Dorsolateral prefrontal cortex (tissue), 122 donors: ENCODE measurements at places on chromosomes 7 and 10.

DNA sequence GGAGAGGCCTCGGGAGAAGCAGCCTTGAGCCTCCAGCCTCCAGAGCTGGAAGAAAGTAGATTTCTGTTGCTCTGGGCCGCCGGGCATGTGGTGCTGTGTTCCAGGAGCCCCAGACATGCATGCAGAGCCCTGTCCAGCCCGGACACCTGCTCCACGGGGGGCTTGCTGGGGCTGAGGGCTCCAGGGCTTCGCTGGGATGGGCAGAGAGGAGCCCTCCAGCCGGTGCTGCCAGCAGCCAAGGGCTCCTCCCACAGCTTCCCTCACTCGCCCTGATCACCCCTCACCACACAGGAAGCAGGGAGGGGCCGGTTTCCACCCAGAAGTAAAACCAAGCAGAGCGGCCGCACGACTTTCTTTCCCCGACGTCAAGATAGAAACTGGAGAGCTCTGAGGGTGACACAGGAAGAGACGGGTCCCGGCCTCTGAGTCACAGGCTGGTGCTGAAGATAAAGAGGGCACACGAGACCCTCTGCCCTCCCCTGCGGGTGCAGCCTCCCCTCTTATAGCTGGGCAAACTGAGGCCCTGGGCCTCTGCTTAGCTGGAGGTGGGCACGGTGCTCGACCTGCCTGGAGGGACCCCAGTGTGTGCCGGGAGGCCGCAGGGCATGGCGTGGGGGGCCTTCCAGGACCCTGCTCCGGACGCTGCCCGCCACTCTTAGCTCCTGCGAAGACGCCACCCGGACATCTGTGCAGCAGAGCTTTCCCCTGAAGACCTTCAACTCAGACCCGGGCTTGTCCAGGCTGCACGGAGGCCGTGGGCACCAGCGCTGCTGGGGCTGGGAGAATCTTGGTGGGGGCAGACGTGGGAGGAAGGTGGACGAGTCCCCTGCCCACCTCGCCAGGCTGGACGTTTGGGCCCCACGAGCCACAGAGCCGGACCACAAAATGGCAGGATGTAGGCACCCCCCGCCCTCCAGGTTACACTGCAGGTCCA is 31.1 kb downstream of the ADAP1 start:
- DNase-seq = no peak

DNA sequence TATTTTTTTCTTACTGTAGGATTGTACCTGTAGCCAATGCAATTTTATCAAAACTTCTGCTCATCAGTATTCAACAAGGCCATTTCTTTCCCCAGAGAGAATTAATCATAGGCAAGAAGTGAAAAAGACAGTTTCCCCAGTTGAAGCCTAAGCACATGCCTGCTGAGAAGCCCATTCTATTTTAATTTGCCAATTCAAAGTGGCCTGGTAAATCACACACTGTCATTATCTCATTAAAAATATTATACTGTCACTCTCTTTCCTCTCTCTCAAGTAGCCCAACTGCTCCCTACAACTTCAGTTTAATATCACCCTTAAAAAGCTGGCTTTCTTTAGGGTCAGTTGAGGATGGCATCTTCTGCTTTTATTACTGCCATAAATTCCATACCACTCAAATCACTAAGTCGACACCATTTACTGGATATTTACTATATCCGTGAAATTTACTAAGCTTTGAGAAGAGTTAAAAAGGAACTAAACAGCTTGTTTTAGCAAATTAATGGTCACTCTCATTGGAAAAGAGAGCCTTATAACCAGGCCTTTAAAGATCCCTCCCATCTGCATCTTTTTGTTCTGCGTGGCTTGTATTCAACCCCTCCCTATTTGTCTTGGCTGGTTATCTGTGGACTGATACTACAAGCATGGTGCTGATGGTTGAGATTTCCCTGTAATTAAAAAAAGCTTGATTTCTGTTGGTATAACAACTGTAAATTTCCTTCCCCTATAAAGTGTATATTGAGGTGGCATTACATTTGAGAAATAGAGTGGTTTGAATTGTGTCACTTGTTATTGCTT is 30.6 kb downstream of the COL28A1 start:
- DNase-seq = no peak

DNA sequence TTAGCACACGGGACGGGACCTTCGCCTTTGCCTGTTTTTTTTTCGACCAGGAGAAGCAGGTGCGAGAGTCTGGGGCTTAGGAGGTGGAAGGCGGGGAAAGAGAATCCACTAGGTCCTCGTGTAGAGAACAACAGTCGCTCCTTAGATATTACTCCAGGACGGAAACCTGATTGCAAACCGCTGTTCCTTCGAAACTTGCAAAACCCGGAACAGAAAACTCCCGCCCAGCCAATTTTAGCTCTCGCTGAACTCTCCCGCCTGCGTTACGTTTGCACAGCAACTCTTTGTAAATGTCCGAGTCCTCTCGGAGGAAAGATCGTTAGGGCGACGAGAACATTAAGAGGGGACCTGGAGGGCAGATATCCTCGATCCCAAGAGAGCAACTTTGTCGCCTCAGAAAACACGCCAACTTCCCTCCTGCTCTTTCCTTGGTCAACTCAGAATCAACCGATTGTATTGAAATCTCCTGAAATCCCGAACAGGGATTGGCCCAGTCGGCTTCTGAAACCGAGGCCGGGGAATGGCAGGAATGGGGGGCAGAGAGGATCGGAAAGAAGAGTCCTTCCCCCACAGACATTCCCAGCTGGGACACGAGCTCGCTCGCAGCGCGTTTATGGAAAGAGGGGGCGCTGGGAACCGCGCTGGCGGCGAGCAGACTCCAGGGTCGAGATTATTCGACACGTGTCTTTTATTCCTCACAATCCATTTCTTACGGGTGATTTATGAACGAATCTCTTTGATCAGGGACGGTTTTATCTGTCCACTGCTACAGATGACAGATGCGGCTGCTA is 9.9 kb downstream of the TWIST1 start:
- no peak for DNase-seq

- DNase-seq = no peak
These were observed 1.4 kb downstream of the CCDC136 start for GRCh38 chr7:128793181-128793547.

GRCh38 chr7:27351137-27351536 is 108.5 kb downstream of the EVX1 start:
- DNase-seq = no peak

DNA sequence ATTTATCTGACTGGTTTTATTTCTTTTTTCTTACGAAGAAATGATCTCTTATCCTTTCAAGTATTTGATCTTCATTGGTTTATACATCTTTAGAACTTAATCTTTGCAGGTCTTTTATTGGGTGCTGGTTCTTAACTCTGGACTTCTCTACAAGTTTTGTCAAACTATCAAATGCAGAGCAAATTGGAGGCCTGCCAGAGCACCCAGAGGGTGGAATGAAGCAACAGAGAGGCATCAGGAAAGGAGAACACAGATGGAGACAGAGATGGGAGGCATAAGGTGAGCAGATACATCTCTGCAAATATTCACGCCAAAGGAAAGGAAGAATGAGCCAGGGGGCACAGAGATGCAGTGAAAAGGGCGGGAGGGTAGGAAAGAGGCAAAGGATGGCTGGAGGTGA is 130.3 kb downstream of the PKD1L1 start:
- DNase-seq = no peak

DNA sequence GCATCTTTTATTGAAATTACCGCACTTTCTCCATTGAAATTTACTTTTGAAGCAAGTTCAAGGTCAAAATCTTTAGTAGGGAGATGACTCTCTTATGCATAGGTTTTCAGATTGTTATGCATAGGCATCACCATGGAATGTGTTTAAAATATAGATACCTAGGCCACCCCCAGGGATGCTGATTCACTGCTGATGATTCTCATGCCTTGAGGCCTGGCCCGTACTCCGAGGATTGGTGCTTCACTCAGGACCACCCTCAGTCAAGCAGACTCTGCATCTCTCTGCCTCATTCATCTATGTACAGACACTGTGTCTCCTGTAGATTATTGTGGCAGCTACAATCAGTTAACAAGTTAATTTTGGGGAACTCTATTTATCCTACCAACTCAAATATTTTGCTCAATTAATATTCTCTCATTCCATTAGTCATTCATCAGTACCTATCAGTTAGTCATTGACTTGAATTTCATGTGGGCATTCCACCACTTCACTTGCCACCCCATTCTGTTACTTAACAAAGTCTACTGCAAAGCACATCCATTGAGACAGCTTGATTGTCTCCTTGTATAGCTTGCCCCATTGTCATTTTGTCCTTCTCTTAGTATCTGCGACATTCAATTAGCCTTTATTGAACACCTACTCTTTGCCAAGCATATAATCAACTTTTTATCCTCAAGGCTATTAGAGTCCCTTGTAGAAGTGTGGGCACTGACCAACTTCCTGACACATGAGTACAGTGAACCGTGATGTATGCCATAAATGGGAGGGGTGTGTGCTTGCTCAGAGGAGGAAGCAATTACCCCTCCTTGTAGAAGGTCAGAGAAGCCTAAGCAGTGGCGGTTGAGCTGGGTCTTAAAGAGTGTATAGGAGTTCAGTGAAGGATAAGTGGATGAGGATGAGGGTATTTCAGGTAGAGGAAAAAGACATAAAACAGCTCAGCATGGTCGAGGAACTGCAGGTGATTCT is 255.6 kb upstream of the BMPER start:
- DNase-seq = no peak

DNA sequence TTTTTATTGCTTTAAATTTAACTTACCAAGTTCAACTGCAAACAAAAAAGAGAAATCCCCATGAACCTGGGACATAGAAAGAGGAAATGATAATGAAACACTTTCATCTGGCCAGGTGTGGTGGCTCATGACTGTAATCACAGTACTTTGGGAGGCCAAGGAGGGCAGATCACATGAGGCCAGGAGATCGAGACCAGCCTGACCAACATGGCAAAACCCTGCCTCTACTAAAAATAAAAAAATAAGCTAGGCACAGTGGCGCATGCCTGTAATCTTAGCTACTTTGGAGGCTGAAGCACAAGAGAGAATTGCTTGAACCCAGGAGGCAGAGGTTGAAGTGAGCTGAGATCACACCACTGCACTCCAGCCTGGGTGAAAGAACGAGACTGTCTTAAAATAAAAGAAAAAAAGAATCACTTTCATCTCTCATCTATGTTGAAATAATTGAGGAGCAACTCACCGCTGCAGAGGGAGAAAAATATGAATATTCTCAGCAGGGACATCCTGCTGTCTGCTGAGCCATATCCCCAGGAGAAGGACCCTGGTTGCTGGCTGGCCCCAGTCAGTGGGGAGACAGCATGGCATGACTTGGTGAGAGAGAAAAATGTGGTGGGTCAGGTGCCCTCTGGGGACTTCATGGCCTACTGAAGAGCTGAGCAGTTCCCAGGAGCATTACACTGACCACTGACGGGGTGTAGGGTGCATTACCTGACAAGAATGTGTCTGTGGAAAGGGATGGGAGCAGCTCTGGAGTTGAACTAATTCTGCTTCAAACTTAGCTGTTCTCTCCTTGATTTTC is 22.8 kb upstream of the TARP start:
- DNase-seq = no peak

GRCh38 chr10:100138921-100139496 is 46.8 kb downstream of the ERLIN1 start:
- DNase-seq = no peak

- DNase-seq = no peak
These were observed 130.2 kb downstream of the KCNMA1 start for GRCh38 chr10:77507291-77507880.

DNA sequence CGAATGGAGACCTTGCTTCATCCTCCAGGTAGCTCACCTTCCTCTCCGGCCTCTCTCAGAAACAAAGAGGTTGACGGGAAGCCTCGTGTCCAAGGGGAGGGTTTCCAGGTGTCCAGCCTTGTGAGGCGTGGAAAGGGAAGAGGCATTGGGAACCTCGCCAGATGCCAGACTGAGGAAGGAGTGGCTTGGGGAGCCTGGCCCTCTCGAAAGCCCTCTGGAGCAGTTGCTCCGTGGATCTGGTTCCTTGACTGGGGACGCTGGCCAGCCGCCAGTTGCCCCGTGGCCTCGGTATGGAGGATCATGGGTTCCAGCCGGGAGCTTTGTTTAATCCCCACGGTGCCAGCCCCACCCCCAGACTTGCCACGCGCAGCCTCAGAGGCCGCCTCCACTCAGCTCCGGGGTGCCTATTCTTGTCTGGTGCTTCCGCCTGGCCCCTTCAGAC is 30.3 kb upstream of the SUN1 start:
- DNase-seq = no peak

GRCh38 chr10:46092524-46093081 is 46.5 kb upstream of the MSMB start:
- no peak for DNase-seq

DNA sequence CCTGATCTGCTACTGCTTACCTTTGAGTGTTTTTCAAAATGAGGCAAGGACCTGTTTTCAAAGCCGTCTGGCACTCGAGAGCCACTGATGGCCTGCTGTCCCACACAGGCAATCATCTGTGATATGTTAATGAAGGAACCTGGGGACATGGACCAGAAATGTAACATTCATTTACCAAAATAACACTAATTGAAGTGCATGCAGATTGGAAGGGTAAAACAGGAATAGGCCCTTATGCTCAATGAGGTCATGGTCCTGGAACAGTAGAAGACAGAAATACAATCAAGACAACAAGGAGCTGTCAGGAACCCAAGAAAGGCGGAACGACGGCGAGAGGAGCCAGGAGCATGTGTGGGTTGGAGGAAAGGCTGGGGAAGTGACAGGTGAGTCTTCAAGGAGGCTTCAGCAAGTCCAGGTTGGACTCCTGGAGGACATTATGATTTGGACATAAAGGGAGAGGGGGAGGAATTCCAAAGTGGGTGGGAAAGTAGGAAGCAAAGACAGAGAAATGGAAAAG is 28.3 kb downstream of the POLR3A start:
- DNase-seq = no peak

DNA sequence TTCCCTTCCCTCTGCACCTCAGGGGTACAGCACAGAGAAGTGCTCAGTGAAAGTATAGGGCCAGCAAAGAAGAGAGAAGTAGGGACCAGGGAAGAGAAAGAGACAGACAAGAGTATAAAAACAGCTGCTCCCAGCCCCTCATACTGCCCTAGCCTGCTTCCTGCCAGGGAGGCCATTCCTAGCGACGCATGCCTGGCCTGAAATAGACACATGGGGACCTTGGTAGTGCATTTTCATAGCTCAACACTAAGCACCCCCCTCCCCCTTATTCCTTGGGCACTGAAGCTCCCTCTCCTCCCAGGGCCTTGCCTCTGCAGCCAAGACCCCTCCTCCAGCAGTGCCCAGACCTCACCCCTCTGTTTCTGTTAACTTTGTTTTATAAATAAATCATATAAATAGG is 64.7 kb downstream of the ZMIZ1 start:
- no peak for DNase-seq

DNA sequence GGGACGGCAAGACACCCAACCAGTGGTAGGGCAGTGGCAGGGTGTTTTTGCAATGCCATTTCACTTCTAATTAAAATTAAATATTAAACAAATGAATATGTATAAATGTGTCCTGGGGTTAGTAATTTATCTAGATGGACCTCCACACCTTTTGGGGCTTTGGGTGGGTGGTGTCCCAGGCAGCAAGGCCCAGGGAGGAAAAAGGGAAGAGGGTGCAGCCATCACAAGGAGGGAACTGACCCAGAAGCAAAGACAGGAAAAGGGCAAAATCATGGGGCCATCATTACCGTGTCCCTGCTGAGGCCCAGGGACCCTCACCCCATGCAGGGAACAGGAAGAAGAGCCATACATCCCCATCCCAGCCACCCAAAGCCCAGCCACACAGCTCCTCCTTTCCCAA is 204.6 kb downstream of the GRID1 start:
- no peak for DNase-seq

- no peak for DNase-seq
These were observed 582.3 kb upstream of the CNTNAP2 start for GRCh38 chr7:145534301-145534700.

GRCh38 chr10:11795101-11795920 is 27.8 kb upstream of the PROSER2 start:
- no peak for DNase-seq
